ENCODE measurements at places on chromosomes 6 and 20.
A peak's percentile ranks its signal among the peaks of the same experiment; 100 is the strongest.

GRCh38 chr6:89932245-89932802 lies 38.1 kb downstream of the GJA10 start:
- DNase-seq: no peak

DNA sequence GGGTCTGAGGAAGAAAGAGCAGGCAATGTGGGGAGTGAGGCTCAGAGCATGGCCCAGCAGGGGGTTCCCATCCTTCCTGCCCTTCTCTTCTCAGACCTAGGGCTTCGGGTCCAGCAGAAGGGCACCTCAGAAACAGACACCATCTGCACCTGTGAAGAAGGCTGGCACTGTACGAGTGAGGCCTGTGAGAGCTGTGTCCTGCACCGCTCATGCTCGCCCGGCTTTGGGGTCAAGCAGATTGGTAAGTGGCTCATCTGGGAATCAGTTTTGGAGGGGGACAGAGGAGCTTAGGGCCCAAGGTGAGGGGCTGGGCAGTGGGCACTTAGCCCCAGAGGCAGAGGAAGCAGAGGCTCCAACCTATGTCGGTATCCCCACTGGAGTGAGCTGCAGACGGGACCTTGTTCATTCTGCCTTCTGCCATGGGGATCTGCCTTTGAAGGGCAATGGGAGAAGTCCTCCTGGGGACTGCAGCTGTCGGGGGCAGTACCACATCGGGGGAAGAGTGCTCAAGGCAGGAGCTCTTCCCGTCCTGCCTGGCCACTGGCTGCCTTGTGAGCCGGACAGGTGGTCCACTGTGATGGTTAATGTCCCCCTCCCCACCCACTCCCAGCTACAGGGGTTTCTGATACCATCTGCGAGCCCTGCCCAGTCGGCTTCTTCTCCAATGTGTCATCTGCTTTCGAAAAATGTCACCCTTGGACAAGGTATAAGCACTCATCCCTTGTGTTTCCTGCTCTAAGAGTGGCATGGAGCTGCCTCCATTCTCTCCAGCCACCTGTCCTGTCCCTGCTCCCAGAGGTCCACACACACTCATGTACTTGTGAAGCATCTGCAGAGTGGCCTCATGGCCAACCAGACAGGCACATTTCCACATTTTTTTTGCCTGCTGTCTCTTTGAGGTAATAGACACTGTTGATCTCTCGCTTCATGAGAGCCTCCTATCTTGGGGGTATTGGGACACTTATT lies 4.7 kb downstream of the CD40 start:
- no peak for DNase-seq

GRCh38 chr20:49347156-49347555 lies 69.3 kb upstream of the ZNFX1 start:
- no peak for DNase-seq

DNA sequence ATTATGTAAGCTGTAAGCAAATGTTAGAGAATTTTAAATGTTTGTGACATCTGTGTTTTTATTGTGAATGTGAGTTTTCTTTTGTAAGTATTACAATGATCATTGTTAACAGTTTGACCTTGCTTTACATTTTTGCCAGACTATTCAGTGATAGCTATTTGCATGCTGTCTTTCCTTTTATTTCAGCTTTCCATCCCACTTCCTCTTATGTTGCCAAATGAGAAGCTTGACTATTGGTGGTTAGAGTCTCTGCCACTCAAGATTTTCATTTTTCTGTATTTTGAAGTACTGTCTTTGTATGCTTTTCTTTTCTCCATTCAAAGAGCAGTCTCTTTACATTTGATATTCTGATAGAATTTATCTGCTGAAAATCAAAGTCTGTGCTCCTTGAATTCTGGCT lies 104.1 kb downstream of the PRIM2 start:
- no peak for DNase-seq

GRCh38 chr6:130927305-130927704 lies 100.1 kb downstream of the SMLR1 start:
- peak; percentile 32 for DNase-seq

DNA sequence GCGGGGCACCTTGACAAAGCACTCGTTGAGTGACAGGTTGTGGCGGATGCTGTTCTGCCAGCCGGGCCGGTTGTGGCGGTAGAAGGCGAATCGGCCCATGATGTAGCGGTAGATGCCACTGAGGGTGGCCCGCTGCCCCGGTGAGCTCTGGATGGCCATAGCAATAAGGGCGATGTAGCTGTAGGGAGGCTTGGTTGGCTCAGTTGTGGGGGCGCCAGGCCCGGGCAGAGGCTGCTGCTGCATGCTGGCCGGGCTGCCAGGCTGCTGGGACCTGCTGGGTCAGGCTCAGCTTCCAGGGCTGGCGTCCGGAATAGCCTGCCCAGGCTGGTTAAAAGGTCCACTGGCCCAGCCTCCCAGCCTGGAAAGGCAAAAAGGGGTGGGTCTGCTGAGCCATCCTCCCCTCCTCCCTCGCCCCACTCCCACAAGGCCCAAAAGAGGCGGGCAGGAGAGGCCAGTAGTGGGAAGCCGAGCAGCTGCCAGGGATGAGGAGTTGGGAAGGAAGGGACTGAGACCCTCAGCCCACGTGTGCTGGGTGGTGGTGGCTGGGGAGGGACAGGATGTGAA lies at the start of gene FOXS1:
FOXS1 (minus strand) TSS at position 305 of the 564 bp plus-strand sequence; CDS start at position 243, 62 bp downstream.
- DNase-seq: peak; percentile 30

GRCh38 chr20:21338291-21338690 lies 35.2 kb downstream of the XRN2 start:
- no peak for DNase-seq

DNA sequence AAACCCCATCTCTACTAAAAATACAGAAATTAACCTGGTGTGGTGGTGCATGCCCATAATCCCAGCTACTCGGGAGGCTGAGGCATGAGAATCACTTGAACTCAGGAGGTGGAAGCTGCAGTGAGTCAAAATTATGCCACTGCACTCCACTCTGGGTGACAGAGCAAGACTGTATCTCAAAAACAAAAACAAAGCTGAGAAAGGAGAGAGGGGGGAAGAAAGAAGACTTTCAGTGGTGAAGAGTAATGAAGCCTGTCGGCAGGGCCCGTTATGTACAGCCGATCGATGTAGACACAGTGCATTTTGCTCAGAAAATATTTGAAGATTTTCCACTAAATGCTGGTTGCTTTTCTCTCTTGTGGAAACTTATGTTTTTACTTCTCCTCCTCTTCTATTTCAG lies 13.8 kb downstream of the VAPB start:
- DNase-seq: no peak

GRCh38 chr6:80333342-80333741 lies 226.9 kb downstream of the BCKDHB start:
- no peak for DNase-seq

GRCh38 chr6:89488438-89488837 lies 55.5 kb downstream of the ANKRD6 start:
- DNase-seq: no peak

DNA sequence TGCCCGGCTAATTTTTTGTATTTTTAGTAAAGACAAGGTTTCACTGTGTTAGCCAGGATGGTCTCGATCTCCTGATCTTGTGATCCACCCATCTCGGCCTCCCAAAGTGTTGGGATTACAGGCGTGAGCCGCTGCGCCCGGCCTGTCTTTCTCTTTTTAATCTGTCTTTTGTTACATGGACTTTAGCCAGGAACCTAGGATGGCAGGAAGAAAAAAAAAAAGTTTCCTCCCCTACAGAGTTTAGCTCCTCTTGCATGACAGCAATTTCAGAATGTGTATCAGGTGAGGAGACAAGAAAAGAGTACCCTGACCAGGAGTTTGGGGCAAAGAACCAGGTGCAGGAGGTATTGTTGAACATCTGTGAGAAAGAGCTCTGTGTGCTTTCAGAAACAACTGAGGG lies 21.4 kb upstream of the TXLNB start:
- DNase-seq: no peak

DNA sequence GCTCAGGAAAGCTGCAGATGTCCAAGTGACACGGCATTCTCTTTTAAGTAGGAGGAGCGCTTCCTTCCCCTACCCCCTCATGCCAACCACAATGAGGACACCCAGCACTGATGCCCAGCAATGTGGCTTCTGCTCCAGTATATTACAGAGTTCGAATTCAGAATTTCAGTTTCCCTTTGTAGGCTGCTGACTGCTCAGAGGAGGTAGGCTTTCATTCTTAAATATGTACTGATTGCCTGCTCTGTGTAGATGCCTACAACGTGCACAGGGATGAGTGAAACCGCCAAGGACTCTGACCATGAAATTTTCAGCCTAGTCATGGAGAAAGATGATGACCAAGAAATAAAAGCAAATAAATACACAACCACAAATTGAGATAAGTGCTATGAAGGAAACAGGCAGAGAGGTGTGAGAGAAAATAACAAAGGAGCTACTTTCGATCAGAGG lies 50.9 kb upstream of the TNFAIP3 start:
- DNase-seq: no peak

GRCh38 chr6:109488001-109488400 lies 5.0 kb upstream of the ZBTB24 start:
- no peak for DNase-seq

DNA sequence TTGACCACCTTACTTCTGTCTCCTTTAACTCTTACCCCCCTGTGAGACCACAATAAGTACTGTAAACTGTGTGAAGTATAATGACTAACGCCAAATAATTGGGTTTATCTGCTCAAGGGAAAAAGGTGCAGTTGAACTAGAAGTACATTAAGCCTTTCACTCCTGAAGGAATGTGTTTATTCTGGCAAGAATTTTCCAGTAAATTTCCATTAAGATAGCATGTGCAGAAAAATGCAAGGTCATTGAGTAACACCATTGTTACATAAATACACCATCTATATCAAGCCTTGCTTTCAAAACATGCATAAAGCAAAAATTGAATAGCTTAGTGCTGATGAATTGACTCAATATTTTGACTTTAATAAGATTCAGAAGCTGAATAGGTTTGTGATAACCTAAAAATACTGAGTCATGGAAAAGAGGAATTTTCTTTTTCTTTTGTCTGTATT lies 65.4 kb downstream of the ARHGAP18 start:
- DNase-seq: peak; percentile 82
